ENCODE measurements at places on chromosomes 16 and 17.

DNA sequence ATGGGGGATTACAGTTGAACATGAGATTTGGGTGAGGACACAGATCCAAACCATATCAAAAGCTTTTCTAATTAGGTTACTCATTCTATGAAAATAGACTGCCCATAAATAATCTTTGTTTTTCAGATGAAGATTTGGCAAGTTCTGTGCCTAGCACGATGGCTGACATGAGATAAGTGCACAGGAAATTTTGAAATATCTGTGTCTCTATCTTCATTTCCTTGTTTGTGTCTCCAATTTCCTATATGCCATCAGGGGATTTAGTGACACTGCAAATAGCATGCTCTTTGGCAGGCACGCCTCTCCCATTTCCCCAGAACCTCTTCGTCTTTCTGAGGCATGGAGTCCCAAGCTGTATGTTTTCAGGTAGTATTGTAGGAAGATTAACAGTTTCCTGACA, 544.6 kb downstream of the CDH13 start:
- no peak for DNase-seq

- DNase-seq, result peak; percentile 27
These were observed 24.8 kb upstream of the SIAH1 start for GRCh38 chr16:48409839-48410632.

DNA sequence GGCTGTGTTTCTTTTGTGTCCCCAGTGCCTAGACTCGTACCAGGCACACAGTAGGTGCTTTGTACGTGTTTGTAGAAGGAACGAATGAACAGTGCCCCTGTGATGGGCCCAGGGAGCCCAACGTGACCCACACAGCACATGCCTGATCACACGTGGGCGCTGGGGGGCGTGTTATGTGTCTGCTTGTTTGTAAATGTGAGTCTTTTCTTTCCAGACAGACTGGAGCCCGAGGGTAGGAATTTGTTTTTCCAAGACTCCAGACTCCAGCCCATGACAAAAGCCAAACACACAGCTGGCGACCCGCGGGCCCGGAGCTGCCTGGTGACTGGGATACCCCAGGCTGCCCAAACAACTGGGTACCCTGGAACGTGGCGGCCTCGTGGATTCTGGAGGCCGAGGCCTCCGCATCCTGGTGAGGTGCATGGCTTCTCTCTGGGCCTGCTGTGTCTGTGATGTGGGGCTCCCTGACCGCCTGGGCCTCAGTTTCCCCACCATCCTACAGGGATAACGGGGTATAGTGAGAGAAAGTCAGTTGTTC, 14.9 kb upstream of the CBFA2T3 start:
- no peak for DNase-seq

DNA sequence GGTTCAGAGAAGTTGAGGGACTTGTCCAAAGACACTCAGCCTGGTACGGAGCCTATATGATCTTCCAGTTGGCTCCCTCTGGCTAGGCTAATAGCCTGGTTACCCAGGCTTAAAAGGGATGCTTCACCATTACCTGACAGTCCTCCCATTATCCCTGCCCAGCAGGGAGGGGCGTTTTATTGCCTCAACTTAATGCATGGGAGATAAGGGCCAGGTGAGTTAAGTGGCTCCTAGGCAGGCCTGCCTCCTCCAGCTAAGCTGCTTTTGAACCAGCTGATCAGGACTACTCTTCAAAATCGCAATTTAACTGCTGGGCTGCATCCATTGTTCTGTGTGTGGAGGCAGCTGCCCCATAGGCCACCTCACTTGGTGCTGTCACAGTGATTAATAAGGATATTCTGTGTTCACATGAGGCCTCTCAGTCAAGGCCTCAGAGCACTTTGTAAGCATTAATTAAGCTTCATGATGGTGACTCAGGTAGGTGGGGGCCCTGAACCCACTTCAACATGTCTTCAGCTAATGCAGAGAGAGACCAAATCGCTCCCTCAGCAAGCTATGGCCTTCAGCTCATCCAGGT, 27.9 kb downstream of the SMPD3 start:
- DNase-seq, result no peak

GRCh38 chr16:1141716-1142115, 11.2 kb upstream of the CACNA1H start:
- DNase-seq, result no peak

- DNase-seq, result no peak
These were observed 3.3 kb downstream of the ITGA2B start for GRCh38 chr17:44386182-44386525.

- no peak for DNase-seq
These were observed 20.2 kb downstream of the METTL22 start for GRCh38 chr16:8641671-8642070.

DNA sequence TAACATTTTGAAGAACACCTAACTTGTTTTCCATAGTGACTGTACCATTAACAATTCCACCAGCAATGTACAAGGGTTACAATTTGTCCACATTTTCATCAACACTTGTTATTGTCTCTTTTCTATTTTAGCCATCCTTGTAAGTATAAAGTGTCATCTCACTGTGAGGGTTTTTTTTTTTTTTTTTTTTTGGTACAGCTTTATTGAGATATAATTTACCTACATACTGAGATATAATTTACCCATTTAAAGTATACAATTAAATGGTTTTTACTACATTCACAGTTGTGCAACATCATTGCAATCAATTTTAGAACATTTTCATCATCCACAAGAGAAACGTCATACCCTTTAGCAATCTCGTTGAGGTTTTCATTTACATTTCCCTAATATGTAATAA, 17.9 kb upstream of the TMIGD1 start:
- no peak for DNase-seq

DNA sequence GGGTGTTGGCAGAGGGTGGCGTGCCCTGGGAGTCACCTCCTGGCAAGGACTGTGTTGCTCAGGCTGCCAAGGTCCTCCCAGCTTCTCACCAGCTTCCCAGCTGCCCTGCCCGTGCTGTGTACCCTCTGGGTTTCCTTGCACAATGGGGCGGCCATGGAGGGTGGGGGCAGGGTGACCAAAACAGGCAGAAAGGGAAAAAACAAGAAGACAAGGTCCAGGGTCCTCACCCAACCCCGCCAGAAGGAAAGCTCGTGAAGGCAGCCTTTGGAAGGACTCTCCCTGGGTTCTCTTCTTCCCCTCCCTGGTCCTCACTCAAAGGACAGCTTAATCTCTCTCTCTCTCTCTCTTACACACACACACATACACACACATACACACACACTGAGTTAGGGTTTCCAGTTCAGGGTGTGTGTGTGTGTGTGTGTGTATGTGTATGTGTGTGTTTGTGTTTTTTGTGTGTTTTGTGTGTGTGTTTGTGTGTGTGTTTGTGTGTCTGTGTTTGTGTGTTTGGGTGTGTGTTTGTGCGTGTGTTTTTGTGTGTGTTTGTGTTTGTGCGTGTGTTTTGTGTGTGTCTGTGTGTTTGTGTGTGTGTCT, 2.0 kb downstream of the SLC13A5 start:
- DNase-seq, result no peak

DNA sequence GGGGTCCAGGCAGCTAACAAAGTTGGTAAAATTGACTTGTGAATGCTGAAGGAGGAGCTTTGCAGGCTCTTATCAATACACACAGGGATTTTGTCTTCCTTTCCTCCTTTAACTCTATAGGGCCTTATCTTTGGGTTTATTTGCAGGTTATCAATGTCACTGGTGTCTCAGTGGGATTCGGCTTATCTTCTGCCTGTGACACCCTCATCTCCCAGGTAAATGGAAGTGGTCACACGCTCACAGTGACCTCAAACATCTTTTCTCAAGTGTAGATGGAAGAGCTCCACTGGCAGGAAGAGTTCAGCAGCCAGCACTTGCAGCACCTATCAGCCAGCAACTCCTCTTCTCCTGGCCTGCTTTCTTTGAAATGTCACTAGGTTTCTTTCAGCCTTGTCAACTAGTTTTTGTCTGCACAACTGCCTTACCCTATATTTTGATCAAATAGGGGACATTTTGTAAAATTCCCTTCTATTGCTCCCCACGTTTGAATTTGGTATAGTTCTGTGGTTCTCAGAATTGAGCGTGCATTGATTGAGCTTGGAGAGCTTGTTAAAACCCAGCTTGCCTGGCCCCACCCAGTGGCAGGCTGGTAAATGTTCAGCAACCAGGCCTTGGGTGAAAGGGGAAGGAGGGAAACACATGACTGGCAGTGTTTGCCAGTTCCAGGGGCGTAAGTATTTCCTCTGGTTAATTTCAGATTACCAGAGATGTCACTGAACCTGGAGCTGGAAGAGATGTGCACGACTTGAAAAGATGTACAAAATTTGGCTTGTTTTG, 12.8 kb downstream of the SLC47A1 start:
- no peak for DNase-seq

GRCh38 chr17:27585792-27586191, 45.2 kb upstream of the LGALS9 start:
- no peak for DNase-seq

GRCh38 chr17:34797720-34798119, 163.5 kb downstream of the CCT6B start:
- DNase-seq, result peak; percentile 28

- peak; percentile 34 for DNase-seq
These were observed 10.0 kb upstream of the NAGLU start for GRCh38 chr17:42526031-42526444.

DNA sequence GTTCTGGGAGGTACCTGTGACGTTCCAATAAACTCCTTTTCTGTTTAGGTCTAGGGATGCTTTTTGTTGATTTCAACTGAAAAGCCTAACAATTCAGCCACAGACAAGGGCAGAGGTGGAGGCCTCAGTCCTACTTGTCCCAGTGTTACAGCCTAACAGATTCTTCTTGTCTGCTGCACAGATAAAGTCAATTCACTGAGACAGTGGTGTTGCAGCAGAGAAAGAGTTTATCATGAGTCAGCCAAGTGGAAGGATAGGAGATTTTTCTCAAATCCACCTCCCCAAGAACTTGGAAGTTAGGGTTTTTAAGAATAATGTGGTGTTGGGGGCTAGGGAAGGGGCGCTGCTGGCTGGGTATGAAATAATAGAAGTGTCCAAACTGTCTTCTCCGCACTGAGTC, 10.8 kb upstream of the TNFSF12 start:
- no peak for DNase-seq

All from RKO (cell line).